ENCODE measurements at places on chromosomes 16 and 17.

GRCh38 chr16:78925083-78925767 lies 675.3 kb downstream of the MAF start:
- DNase-seq, result no peak

DNA sequence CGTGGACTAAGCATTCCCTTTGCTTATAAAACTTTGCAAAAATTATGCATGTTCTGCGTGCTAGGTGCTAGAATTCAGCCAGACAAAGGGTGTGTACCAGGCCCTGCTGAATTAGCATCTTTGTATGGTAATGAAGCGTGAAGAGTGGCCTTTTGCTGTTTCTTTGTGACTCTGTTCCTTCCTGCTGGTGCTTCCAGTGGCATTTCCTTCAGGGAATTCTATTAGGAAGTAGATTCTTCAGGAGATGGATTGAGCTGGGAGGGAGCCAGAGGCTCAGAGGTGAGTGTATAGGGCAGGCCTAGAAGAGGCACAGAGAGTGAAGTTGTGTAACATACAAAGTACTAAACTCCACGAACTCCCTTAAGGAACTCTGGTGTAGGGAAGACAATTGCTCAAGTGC lies 73.9 kb upstream of the ASIC2 start:
- no peak for DNase-seq

DNA sequence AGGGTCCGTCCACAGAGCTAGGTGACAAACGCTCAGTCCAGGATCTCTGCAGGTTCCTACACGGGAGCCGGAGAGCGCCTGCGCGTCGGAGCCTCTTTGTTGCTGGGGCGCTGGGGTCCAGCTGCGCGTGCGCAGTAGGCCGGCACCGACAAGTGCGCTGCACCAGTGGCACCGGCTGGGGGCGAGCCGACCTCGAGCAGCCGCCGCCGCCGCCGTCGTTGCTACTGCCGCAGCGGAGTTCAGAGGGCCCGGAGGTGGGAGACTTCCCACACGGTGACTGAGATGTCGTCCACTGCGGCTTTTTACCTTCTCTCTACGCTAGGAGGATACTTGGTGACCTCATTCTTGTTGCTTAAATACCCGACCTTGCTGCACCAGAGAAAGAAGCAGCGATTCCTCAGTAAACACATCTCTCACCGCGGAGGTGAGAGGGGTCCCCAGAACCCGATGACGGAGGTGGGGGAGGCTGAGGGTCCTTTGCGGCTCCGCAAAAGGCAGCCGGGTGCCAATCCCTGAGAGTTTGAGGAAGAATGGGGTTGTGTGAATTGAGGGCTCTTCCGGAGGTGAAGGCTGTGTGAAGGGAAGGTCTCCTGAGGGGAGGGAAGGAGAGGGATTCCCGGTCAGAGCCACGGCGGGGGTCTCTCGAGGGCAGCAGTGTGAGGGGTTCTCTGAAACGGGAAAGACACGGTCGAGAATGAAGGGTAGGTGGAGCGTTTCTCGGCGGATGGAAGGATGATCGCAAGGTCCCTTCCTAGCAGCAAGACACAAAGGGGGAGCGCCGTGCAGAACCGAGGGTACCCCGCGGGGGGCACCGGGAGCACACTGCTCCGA lies at the start of gene GDPD1:
TSS of gene GDPD1 (plus strand) at position 184 of the 831 bp plus-strand sequence. CDS start at position 283, 99 bp downstream.
- DNase-seq, result peak; percentile 88

- peak; percentile 77 for DNase-seq
These were observed 6.7 kb upstream of the MT4 start for GRCh38 chr16:56558024-56558747.

- peak; percentile 75 for DNase-seq
These were observed 55.5 kb downstream of the ANKFY1 start for GRCh38 chr17:4208238-4208637.

- no peak for DNase-seq
These were observed 1.4 kb downstream of the HES7 start for GRCh38 chr17:8122422-8122923.

DNA sequence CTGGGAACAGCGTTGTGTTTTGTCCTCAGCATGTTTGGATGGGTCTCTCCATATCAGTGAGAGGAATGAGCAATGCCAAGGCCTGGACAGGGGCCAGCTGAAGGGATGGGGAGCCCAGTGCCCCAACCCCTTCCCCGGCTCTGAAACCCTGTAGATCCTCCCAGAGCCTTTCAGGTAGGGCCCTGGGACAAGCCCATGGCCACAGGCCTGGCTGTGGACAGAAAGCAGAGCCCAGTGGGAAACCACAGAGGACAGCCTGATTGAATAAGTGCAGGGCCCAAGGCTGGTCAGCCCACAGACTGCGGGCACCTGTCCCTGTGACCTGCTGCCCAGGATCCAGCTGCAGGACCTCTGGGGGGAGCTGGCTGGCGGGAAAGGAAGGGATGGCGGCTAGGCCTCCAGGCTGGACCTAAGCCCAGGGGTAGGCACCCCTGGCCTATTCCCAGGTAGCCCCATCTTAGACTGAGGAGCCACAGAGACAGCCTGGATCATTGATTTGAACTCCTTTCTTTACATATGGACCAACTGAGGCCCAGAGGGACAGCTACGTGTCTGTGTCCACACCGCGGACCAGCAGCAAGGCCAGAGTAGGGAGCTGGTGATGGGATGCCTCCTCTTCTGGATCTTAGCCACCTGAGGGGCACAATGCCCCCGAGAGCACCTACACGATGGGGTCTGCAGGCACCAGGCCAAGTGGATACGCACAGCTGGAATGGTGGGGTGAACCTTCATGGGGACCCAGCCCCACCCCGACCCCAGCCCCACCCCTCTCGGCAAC lies 1.3 kb downstream of the CCDC102A start:
- DNase-seq, result no peak

DNA sequence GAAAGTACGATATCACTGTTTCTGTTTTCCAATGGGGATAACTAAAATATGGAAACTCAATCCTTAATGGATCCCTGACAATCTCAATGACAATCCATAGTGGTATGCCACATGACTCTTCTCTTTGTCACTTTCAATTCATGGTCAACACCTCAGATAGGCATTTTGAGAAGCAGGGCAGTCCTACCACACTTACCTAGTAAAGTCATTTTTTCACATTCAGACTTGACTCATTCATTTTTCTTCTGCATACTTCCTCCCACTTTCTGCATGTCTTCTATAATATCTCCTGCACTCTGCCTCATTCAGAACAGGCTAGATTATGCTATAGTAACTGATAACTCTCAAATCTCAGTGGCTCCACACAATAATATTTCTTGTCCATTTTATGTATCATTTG lies 117.5 kb downstream of the FTO start:
- DNase-seq, result peak; percentile 65

- DNase-seq, result peak; percentile 80
These were observed 23.4 kb upstream of the METRNL start for GRCh38 chr17:83055911-83056582.

- no peak for DNase-seq
These were observed 12.5 kb downstream of the PLLP start for GRCh38 chr16:57271867-57272495.

GRCh38 chr16:1706386-1707192 lies 594 bp downstream of the MAPK8IP3 start:
- no peak for DNase-seq

DNA sequence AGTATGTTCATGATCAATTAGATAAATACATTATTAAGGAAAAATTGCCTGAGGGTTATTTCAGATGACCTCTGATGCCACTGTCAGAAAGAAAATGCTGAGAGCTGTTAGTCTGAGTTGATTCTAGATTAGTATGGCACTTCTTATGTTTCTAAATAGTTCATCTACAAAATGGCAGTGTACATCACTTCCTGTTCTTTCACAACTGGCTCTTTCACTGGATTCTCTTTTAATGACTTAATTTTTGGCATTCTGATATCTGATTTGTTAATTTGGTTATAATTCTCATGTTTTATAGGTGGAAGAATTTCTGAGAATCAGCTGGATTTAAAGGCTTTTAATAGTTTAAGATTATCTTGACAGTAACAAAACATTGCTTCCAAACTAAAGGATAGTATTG lies 3.3 kb downstream of the TAOK1 start:
- DNase-seq, result peak; percentile 31

DNA sequence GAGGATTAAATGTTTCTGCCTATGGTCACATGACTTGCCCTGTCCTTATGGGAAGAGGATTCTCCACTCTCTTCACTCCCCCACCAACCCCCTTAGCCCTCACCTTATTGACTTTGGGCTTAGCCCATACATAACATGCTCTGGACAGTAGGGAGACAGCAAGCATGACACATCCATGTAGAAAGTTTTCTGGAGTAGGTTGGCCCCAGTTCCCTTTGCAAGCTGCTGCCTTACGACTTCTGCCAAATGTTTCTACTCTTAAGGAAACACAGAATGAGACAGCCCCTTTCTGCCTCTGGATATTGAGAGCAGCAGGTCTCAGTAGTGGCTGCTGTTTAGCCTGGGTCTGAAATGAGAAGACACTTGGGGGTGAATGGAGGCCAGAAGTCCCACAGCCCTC lies 282.2 kb downstream of the MAP2K6 start:
- DNase-seq, result no peak

DNA sequence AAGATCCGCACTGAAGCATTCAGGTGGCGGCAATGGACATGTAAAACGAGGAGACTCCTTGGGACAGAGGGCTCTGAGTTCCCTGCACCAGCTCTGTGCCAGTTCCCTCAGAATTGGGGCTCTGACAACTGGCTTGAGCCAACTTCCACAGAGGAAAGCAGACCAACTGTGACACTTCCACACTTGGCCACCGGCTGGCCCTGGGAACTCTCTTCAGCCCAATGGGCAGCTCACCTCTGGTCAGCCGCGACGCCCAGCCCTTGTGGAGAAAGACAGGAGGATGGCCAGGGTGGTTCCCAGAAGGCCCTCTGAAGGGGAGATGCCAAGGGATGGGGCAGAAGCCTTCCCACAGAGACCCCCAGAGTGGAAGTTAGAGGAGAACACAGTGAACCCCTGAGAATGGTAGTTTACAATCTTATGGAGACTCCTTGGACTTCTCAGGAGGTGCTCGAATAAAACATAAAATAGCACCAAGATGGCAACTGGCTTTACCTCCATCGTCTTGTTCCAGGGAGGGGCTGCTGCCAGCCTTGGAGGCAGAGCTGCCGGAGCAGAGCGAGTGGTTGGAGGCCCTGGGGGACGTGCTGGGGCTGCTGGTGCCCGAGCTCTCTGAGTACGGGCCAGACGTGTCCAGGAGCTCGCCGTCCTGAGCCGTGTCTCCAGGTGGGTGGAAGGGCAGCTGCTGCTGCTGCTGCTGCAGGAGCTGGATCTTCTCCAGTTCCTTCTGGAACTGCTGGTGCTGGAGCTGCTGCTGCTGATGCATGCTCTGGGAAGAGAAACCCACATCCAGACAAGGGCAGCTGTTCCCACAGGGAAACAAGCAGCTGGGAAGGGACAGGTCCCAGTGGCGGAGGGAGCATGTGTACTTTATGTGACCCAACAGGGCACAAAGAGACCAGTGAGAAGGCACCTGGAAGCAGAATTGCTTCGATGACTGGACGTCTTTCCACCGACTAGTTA lies 35.0 kb upstream of the ICAM2 start:
- no peak for DNase-seq

DNA sequence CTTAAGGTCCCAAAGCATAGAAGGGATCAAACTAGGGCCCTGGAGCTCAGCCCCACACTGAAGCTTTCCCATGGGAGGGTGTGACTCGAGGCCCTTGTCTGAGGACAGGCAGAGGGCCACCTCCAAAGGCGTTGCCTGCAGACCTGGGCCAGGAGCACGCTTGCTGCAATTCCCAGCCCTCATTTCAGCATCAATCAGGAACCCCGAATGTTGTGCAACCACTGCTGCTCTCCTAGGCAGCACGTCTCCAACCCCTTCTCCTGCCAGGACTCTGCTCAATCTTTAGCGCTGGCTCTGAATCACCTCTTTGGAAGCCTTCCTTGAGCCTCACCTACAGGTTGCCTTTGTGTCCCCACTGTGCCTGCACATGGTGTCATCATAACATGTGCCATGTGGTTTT lies 14.0 kb upstream of the ATP2C2 start:
- DNase-seq, result no peak

DNA sequence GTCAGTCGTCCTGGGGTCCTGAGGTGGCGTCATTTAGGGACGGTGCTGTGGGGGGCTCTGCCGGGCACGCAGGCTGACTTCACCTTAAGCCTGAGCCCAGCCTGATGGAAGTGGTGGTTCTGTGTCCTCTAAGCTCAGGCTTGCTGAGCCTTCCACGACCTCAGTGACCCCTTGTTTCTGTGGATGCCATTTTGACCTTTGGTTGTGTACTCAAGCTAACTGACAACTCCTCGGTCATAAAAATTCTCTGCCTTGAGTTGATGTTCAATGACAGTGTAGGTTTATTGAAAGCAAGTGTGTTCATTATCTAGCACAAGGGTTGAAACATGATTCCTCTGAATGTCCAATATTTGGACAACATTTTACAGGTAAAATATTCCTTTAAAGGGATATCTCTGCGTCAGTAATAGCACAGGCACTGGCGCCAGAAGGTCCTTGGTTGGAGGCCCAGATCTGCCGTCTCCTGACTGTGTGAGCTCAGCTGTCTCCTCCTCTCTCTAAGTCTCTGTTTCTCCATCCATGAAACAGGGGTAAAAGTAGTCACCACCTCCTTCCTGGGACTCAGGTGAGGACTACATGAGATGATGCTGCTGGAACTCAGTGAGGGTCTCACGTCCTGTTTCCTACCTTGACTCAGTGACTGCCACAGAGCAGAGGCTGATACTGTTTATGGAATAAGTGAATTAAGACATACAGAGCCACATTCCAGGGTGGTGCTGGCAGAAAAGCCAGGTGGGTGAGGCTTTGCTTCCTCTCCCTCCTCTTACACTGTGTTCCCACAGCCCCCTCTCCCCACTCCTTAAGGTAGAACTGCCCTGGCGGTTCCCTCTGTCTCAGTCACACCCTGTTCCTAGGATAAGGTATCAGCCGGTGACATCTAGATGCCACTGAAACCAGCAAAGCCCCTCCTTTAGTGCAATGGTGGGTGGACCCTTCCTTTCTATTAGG lies 75.7 kb downstream of the IRF8 start:
- DNase-seq, result no peak

- no peak for DNase-seq
These were observed 72.7 kb downstream of the N4BP1 start for GRCh38 chr16:48537275-48537674.

DNA sequence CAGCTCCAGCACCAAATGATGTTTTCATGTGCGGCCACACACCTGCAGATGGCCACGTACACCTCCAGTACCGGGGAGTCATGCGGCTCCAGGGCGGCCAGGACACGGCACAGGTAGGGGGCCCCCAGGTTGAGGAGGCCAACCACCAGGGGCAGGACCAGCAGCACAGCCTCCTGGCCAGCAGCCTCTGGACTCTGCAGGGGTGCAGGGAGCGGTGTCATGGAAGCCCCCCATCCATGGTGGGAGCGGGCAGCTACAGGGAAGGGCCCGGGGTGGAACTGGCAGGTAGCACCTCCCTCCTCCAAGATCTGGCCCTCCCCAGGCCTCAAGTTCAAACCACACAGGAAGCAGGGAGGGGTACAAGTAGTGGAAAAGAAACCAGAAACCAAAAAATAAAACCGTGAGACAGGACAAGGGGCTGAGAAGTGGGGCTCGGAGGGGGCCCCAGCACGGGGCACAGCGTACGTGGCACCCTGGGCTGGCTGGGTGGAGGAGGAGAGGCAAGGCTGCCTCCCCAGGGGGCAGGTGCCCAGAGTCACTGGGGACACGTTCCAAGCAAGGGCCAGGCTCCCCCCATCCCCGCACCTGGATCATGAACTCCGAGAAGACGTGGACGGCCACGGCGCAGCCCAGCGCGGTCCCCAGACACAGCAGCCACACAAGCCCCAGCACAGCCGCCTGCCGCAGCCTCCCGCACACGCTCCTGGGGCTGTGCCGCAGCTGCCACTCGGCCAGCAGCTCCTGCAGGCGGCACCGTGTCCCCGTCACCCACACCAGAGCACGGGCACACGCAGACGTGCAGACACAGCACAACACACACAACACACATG lies 7.4 kb downstream of the TMC6 start:
- DNase-seq, result no peak

- DNase-seq, result peak; percentile 65
These were observed 287.9 kb downstream of the FTO start for GRCh38 chr16:53991754-53992378.
